ENCODE measurements at places on chromosomes 4 and X.

- DNase-seq = no peak
Observed at GRCh38 chr4:104973708-104974107, 173.0 kb upstream of the TET2 start.

- DNase-seq = no peak
Observed at GRCh38 chr4:57127361-57127760, 17.2 kb upstream of the IGFBP7 start.

DNA sequence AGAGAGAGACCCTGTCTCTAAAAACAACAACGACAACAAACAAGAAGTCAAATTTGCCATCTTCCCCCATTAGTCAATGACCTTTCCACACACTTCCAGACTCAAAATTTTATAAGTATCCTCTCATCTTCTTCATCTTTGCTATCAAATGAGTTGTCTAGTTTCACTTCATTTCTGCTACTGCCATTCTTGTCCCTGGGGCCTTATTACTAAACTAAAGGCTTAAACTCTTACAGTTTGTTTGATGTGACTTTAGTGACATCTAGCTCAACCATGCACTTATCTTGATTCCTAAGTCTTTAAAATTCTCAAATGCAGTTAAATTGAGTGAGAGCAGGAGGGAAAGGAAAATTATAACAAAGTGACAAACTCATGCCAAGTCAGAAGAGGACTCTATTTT is 271.8 kb upstream of the GK2 start:
- no peak for DNase-seq

GRCh38 chr4:153295131-153295755 is 49.2 kb upstream of the MND1 start:
- no peak for DNase-seq

DNA sequence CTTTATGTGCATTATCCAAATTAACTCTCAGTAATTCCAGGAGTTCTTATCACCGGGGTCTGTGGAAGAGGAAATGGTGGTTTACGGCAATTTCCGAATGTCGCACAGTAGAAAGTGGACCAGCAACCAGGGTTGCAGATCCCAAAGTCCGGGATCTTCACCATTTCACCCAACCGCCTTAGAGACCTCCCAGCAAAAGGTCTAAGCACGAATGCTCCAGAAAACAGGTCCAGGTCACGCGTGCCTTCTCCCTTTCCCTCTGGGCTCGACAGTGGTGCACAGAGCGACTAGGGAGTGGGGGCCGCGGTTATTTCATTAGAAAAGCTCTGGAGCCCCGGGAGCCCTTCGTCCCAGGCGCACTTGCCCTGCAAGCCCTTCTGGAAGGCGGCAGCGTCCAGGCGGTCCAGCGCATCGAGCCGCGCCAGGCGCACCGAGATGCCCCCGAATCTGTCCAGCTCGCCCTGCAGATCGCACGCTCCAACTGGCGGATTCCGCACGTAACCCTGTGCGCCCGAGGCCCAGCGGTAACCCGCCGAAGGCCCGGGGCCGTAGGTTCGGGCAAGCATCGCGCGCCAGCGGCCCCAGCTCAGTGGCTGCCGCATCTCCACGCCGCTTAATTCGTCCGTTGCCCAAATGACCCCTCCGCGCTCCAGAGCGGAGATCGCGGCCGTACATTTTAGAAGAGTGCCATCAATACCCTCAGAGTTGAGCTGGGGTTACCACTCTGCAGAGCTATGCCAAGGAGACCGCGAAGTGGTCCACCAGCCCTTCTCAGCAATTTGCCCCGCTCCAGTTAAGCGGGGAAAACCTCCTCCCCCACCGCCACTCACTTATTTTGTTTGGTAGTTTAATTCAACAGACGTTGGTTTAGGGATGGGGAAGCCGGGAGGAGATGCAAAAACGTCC is at the start of gene NUDT6:
Gene NUDT6 (minus strand): TSS at position 627 of the 906 bp plus-strand sequence. CDS start 25 bp downstream, at position 602.
- no peak for DNase-seq

GRCh38 chr4:97624204-97624603 is 519.1 kb downstream of the STPG2 start:
- peak; percentile 8 for DNase-seq

DNA sequence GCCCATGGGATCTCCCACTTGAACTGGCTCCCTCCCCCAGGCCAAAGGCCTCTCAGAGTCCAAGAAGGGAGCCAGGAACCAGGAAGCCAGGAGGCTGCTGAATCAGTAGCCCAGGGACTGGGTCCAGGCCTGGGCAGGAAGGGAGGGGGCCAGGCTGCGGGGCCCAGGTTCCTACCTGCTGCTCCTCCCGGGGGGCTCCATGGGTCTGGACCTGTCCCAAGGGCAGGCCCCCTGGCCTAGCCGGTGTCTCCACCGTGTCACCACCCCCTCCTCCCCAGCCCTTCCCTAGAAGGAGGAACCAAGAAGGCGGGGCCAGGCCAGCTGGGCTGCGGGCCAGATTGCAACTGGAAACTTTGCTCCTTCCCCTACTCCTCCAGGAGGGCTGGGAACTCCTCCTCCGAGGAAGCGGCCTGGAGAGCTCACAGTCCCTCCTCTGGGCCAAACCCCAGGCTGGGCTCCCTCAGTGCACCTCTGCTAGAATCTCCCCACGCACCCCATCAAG is at the start of gene IQSEC2:
Gene IQSEC2 (minus strand): TSS at position 264 of the 502 bp plus-strand sequence.
- no peak for DNase-seq

- no peak for DNase-seq
Observed at GRCh38 chrX:73556159-73556558, 6.8 kb upstream of the CHIC1 start.

- no peak for DNase-seq
Observed at GRCh38 chrX:132612821-132613564, 124.2 kb upstream of the MBNL3 start.

DNA sequence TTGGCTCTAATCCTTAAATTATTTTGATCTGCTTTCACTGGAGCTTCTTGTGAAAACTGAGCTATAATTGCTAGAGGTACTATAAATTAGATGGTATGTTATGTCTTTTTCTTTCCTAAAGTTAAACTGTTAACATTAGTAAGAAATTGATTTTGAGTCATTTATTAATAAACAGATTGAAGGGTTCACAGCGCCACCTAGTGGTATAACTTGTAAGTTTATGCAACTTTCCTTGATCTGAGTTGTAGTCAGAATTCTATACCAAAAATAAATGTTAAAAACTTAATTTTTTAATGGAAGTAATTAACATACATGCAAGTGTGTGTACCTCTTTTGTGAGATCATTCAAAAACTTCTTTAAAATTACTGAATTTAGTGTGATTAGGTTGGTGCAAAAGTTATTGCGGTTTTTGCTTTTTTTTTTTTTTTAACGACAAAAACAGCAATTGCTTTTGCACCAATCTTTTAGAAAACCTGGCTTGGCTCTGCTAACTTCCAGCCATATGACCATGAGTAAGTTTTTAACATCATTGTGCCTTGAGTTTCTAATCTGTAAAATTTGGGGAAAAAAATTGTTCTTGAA is 151.5 kb downstream of the CENPC start:
- DNase-seq = no peak

- DNase-seq = no peak
Observed at GRCh38 chrX:23936180-23936579, 28.4 kb downstream of the CXorf58 start.

- no peak for DNase-seq
Observed at GRCh38 chrX:77528034-77528433, 80.8 kb downstream of the FGF16 start.

- DNase-seq = peak; percentile 64
Observed at GRCh38 chr4:128776794-128777216, 32.7 kb upstream of the JADE1 start.

GRCh38 chr4:77399831-77400230 is 205.8 kb upstream of the CXCL13 start:
- no peak for DNase-seq

- no peak for DNase-seq
Observed at GRCh38 chrX:132023896-132024386, 839 bp downstream of the STK26 start.

- no peak for DNase-seq
Observed at GRCh38 chr4:88138561-88138960, 19.9 kb downstream of the ABCG2 start.

DNA sequence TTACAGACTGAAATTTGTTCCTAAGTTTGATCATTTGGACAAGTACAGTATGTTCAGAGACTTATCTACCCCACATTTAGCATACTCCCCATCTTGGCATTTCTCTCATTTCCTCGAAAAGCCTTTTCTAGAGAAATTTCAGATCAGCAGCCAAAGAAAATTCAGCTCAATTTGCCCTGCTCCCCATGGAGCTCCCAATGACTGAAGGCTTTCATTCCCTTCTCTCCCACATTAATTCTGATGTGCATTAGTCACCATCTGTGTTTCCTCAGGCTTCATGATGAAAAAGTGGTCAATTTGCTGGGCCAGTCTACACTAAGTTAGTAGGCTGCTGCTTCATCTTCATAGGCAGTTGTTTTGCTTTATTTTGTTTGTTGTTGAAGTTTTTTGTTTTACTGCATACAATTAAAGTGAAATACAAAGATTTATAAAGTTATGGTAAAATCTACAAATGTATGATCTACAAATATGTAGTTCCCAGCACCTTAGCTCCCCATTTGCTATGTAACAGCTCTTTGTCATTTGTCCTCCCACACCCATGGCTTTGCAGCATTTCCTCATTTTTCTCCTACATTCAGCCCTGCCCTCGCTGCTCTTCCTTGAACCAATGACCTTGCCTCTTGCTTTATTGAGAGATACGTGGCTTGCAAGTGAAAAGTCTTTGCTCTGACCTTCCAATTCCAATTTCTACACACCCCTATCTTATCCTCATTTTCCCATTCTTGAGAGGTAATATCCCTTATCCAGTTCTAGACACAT is 193.9 kb downstream of the ANAPC10 start:
- no peak for DNase-seq

DNA sequence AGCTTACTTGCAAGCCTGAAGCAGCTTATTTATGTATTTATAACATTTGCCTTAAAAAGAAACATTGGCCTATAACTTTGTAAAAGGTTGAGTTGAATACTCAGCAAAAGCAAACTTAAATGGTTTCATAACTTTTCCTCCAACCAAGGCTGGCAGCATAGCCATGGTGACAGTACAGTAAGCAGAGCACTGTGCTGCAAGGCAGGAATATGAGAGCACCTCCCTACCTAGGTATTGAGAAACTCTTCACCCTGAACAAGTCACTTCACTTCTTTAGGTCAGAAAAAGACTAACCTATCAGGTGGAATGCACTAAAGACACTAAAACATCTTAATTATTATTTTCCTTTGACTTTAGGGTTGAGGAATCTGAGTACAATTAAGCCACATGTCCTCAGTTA is 63.9 kb upstream of the GYPA start:
- DNase-seq = no peak

- DNase-seq = no peak
Observed at GRCh38 chr4:10753336-10753735, 68.8 kb upstream of the CLNK start.

GRCh38 chrX:10482261-10482660 is 138.1 kb downstream of the MID1 start:
- DNase-seq = no peak

- no peak for DNase-seq
Observed at GRCh38 chrX:103415068-103415467, 38.7 kb downstream of the BEX3 start.

GRCh38 chrX:23822397-23822796 is 39.4 kb downstream of the SAT1 start:
- DNase-seq = no peak

- DNase-seq = no peak
Observed at GRCh38 chr4:62531731-62532130, 1331.6 kb downstream of the ADGRL3 start.

- no peak for DNase-seq
Observed at GRCh38 chrX:11311706-11312105, 18.5 kb downstream of the AMELX start.

DNA sequence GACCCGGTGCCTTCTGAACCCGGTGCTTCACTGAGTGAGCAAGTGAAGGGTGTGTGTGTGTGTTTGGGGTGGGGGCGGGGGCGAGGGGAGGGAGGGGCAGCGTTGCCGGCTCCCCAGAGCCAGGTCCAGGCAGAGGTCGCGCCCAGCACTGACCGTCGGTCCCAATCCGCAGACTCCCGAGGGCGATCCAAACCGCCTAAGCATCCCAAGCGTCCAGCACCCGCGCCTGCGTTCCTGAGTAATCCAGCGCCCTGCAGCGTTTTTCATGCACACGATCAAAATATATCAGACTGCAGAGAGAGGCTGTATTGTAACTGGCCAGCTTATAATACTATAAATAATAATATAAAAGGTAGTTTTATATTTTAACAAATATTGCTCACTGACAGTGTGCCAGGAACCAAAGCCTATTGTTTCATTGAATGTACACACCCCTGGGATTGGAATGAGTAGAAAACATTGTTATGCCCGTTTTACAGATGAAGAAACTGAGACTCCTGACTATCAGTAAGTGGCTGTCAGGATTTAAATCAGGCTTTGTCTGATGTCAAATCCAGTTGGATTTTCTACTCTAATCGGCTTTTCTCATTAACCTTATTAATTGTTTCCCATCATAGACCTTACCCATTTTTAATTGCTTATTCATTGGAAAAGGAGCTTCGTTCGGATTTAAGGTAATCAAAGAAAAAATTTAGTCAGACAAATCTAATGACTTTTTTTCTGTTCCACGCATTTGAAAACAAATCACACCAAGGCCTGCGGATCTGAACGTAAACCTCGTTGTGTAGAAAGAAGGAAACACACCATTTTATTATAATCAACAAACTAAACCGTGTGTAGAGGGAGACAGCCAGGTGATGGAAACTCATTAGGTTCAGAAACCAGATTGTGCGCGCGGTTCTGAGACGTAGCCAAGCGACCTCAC is 4.0 kb upstream of the NKX3-2 start:
- DNase-seq = no peak

- DNase-seq = no peak
Observed at GRCh38 chrX:88944661-88945060, 197.6 kb downstream of the CPXCR1 start.

- DNase-seq = no peak
Observed at GRCh38 chrX:70030301-70030767, 19.4 kb downstream of the AWAT2 start.

GRCh38 chrX:106249706-106250379 is 81.7 kb downstream of the PWWP3B start:
- no peak for DNase-seq

GRCh38 chr4:152735396-152735859 is 44.1 kb downstream of the TIGD4 start:
- DNase-seq = no peak

- DNase-seq = peak; percentile 94
Observed at GRCh38 chr4:68361146-68361589, 11.3 kb upstream of the YTHDC1 start.

DNA sequence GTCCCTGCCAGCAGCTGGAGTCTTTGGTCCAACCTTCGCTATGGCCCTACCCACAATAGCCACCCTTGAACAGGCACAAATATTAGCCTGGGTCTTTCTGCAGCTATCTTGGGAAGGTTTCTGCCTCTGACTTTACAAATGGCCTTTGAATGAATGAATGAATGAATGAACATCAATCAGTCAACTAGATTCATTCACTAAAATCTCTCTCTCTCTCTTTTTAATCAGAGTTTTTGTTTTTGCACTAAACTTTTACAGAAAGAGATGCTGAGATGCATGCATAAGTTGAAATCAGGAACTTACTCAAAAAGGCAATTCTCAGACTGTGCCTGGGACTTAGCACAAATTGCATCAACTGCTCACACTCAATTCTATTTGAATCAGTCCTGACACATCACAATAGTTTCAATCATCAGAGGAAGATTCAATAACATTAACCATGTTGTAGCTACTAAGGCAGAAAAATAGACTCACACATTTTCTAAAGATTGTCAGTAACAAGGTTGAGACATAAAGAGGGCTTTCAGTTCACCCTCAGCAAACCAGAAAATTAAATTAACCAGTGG is 55.0 kb downstream of the ANXA3 start:
- DNase-seq = no peak

- DNase-seq = no peak
Observed at GRCh38 chrX:120111611-120112010, 4.1 kb downstream of the RHOXF1 start.

GRCh38 chr4:151400343-151400742 is 8.6 kb upstream of the FHIP1A start:
- no peak for DNase-seq
